ENCODE measurements at places on chromosomes 12 and 14.

DNA sequence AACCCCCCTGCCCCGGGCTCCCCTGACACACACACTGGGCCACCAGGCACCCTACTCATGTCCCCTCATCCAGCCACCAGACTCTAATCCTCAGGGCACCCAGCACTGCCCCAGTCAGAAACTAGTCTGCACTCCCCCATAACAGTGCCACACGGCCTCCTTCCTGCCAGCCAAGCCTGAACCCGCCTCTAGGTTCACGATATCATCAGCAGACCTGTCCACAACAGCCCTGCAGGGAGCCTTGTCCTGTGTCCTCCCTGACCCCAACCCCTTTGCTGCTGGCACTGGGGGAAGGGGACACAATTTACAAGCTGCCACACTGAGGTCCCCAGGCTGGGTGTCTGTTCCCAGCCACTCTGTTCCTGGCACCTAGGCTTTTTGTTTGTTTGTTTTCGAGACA lies 33.6 kb downstream of the LTBP2 start:
- no peak overlapping the region for H3K27ac ChIP-seq
- no peak overlapping the region for H3K4me3 ChIP-seq
- peaks cover 19% of the 10 kb centered on the region for H3K4me1 ChIP-seq
- no peak for DNase-seq

DNA sequence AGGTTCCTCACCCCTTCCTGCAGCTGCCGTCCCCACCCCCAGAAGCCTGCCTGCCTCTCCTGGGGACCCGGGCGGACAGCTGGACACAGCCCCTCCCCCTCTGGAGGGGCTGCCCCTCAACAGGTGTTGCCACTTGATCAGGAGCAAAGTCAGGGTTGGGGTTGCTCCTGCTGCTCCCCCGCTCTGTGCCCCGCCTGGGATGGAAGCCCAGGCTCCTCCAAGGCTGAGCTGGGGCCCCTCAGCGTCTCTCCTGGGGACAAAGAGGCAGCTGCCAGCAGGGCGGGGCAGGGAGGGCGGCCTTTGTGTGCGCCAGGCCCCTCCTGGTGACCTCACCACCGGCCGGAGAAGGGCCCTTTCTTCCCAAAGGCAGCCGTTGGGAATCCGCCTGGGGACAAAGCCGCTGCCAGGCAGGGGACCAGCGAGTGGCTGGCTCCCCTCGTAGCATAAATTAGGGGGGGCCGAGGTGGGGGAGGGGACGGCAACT lies 13.7 kb downstream of the TRMT61A start:
- peaks cover 2% of the 10 kb centered on the region for H3K27me3 ChIP-seq
- H3K4me1 ChIP-seq = no peaks in the 10 kb centered on the region
- H3K4me3 ChIP-seq = no peak overlapping the region

- DNase-seq = no peak
- no peaks in the 10 kb centered on the region for H3K36me3 ChIP-seq
- peaks cover 4% of the 10 kb centered on the region for H3K27me3 ChIP-seq
- H3K4me3 ChIP-seq = no peak overlapping the region
- no peak overlapping the region for H3K27ac ChIP-seq
These were observed 514.0 kb upstream of the TMPO start for GRCh38 chr12:98001430-98001829.

DNA sequence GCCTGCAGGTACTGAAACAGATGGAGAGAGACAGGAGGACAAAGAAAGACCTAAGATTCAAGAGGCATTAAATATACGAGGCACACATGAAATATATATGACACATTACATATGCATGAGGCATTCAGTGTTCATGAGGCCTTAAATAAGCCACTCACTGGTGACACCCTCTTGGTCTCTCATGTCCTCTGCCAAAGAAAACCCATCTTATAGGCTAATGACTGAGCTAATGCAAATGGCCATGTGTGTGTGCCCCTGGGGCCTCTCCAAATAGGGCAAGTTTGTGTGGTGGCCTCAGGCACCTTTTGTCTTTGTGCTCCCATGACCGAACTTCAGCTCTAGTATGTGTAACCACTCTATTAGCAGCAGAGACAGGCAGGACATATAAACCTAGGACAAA lies 18.8 kb downstream of the COQ6 start:
- DNase-seq = no peak
- no peak overlapping the region for H3K4me3 ChIP-seq
- no peak overlapping the region for H3K27ac ChIP-seq

DNA sequence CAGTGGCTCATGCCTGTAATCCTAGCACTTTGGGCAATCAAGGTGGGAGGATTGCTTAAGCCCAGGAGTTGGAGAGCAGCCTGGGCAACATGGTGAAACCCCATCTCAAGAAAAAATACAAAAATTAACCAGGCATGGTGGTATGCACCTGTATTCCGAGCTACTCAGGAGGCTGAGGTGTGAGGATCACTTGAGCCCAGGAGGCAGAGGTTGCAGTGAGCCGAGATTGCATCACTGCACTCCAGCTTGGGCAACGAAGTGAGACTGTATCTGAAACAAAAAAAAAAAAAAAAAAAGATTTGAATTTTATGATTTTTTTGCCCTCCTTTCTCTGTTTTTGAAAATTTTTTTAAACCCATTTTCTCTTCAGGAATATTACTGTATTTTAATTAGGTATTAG lies 17.7 kb downstream of the C12orf75 start:
- peaks cover 60% of the 10 kb centered on the region for H3K36me3 ChIP-seq
- H3K27me3 ChIP-seq = no peaks in the 10 kb centered on the region
- DNase-seq = no peak
- H3K27ac ChIP-seq = no peak overlapping the region
- no peak overlapping the region for H3K4me3 ChIP-seq

- H3K4me1 ChIP-seq = no peaks in the 10 kb centered on the region
- H3K36me3 ChIP-seq = no peaks in the 10 kb centered on the region
- H3K27me3 ChIP-seq = no peaks in the 10 kb centered on the region
- no peak for DNase-seq
These were observed 40.7 kb upstream of the MTERF2 start for GRCh38 chr12:107027636-107028053.

- no peak overlapping the region for H3K27ac ChIP-seq
- no peak for DNase-seq
- H3K4me1 ChIP-seq = peaks cover 22% of the 10 kb centered on the region
- H3K4me3 ChIP-seq = no peak overlapping the region
- H3K27me3 ChIP-seq = no peaks in the 10 kb centered on the region
These were observed 9.1 kb downstream of the FAM181A start for GRCh38 chr14:93936245-93936644.

GRCh38 chr14:70472253-70473159 lies 20.5 kb downstream of the ADAM21 start:
- no peak overlapping the region for H3K4me3 ChIP-seq
- H3K27me3 ChIP-seq = no peaks in the 10 kb centered on the region
- peak overlapping the region; percentile 29 for H3K27ac ChIP-seq
- DNase-seq = no peak
- H3K4me1 ChIP-seq = peaks cover 25% of the 10 kb centered on the region

GRCh38 chr14:22097072-22097471 lies 423.5 kb upstream of the OR4E1 start:
- H3K36me3 ChIP-seq = no peaks in the 10 kb centered on the region
- DNase-seq = no peak
- no peaks in the 10 kb centered on the region for H3K27me3 ChIP-seq
- peak overlapping the region; percentile 88 for H3K27ac ChIP-seq

DNA sequence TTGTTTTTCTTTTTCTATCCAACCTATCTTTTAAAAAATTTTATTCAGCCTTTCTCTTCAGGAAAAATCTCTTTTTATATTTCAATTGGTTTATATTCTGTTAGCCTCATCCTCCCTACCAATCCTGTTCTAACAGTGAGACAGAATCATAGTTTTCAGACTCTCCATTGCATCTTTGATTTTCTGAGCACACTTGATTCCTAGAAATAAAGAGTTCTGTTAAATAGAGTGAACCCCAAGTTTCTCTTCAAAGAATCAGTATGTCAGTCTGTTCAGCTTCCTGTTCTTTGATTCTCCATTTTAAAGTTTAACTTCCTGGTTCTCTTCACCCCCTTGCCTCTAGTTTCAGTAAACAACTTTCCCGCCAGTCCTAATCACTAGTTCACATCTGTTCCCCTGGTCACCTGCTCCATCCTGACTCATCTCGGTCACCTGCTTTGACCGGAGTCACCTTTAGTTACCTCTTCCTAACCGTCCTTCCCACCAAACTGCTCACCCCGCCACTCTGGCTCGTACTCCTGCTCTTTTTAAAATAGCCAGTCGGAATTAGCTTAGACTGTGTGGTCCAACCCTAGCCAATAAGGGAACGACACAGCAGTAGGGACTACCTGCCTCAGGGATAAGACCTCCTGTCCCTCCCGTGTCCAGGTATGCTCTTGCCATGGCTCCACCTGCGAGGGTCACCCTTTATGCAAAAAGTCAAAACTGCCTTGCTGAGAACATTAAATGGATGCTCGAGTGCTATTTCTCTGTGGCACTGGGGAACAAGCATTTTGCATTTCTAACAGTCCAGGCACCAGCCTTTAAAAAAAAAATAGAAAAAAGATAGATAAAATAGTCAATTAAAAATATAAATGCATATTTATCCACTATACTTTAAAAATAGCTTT lies 48.4 kb downstream of the DDX51 start:
- no peak for DNase-seq
- H3K27me3 ChIP-seq = no peaks in the 10 kb centered on the region
- peak overlapping the region; percentile 89 for H3K27ac ChIP-seq
- peak overlapping the region; percentile 25 for H3K4me3 ChIP-seq

DNA sequence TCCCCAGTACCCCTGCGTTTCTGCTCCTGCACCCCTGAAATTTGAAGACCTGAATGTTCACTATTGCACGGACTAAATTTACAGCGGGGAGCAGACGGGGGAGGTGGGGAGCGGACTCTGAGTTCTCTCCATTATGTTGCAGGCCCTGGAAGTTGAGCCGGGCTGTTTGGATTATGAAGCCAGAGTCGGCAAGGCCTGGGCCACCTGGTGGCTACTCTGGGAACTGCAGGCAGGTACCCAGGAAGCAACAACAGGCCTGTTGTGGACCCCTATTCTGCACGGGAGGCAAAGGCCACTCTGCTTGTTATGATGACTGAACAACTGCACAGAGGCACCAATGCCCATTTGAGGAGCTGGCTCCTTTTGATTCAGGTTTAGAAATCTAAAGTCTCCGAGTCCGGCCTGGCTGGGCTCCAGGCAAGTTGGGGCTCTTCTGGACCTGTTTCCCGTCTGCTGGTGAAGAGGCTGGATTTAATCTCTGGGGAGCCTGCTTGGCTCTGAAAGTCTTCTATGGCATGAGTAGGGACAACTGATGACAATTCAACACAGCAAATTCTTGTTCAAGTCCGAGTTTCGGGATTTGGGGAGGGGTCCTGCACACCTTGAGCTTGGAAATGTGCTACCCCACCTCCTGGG lies 34.1 kb upstream of the FAM181A start:
- H3K4me3 ChIP-seq = no peak overlapping the region
- peak; percentile 40 for DNase-seq
- no peaks in the 10 kb centered on the region for H3K4me1 ChIP-seq
- H3K27me3 ChIP-seq = peaks cover 8% of the 10 kb centered on the region
- H3K36me3 ChIP-seq = no peaks in the 10 kb centered on the region
- no peak overlapping the region for H3K27ac ChIP-seq

DNA sequence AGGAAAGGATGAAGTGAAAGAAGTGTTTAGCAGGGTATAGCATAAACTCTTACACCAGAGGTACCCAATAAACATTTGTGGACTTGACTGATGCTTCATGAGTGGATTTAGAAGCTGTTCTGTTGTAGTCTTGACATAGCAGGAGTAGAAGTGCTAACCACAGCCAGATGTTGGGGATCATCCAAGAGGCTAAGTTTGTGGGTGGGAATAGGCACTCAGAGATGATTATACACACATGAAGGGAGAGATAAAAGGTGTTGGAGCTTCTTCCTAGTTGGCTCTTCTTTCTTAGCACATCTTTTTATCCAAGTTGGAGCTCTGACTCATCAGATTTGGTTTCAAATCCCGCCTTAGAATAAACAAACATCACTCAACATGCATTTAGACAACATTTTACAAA lies 166.7 kb upstream of the E2F7 start:
- no peaks in the 10 kb centered on the region for H3K27me3 ChIP-seq
- no peak overlapping the region for H3K27ac ChIP-seq
- no peaks in the 10 kb centered on the region for H3K4me1 ChIP-seq
- H3K4me3 ChIP-seq = no peak overlapping the region
- DNase-seq = no peak
- H3K36me3 ChIP-seq = no peaks in the 10 kb centered on the region

DNA sequence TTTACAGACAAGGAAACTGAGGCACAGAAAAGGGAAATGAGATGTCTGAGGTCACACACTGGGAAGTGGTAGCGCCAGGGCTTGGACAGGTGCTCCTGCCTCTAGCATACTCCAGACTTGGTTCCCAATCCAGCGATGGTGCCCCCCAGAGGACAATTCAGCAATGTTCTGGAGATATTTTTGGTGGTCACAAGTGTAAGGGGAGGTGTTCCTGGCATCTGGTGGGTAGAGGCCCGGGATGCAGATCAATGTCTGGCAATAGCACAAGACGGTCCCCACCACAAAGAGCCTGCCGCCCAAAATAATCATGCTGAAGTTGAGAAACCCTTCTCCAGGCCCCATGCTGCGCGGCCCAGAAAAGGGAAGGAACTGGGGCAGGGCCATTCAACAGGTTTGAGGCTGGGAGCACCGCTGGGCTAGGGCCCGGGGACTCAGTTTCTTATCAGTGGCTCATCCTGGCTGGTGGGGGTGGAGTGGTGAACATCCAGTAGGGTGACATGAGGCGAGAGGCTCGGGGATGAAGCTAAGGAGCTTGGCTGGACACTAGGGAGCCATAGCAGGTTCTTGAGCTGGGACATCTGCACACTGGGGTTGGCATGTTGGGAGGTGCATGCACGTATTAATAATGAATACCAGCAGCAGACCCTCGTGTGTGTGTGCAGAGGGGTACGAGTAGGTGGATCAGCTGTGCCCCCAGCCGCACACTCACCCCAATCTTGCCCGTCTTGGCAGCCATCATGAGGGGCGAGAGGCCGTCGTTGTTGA lies 35.1 kb downstream of the TRPV4 start:
- H3K4me1 ChIP-seq = no peaks in the 10 kb centered on the region
- peaks cover 2% of the 10 kb centered on the region for H3K27me3 ChIP-seq
- no peak for DNase-seq
- H3K27ac ChIP-seq = no peak overlapping the region

GRCh38 chr14:50615552-50615951 lies 52.6 kb downstream of the SAV1 start:
- no peaks in the 10 kb centered on the region for H3K36me3 ChIP-seq
- DNase-seq = no peak
- H3K27ac ChIP-seq = no peak overlapping the region
- peaks cover 17% of the 10 kb centered on the region for H3K27me3 ChIP-seq
- H3K4me3 ChIP-seq = no peak overlapping the region
- H3K4me1 ChIP-seq = no peaks in the 10 kb centered on the region

- peaks cover 15% of the 10 kb centered on the region for H3K4me1 ChIP-seq
- H3K27me3 ChIP-seq = peaks cover 3% of the 10 kb centered on the region
- DNase-seq = no peak
- H3K27ac ChIP-seq = no peak overlapping the region
- H3K36me3 ChIP-seq = no peaks in the 10 kb centered on the region
- H3K4me3 ChIP-seq = no peak overlapping the region
These were observed 63.1 kb downstream of the PLEKHG7 start for GRCh38 chr12:92765871-92766270.

DNA sequence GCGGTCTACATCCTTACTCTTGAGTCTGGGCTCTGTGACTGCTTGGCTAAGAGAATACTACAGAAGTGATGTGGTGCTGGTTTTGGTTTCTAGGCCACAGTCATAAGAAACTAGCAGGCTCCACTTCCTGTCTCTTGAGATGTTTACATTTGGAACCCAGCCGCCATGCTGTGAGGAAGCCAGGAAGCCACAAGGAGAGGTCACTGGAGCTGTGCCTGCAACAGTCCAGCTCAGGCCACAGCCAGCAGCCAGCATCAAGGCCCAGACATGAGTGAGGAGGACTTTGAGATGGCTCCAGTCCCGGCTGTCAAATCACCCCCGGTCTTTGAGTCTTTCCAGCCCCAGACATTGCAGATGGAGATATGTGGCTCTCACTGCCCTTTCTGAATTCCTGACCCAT lies 12.9 kb upstream of the FAM181A start:
- peaks cover 3% of the 10 kb centered on the region for H3K36me3 ChIP-seq
- H3K27ac ChIP-seq = no peak overlapping the region
- H3K4me3 ChIP-seq = no peak overlapping the region
- H3K4me1 ChIP-seq = peaks cover 6% of the 10 kb centered on the region
- DNase-seq = no peak
- H3K27me3 ChIP-seq = no peaks in the 10 kb centered on the region

All from T-helper 2 cell treated with Interferon-gamma antibody and Interleukin-4, amounts not matched to agents 5 μg/mL and 100 μg/mL, for 36 hours (primary cell).